Epithelial cell of esophagus (primary cell): ENCODE measurements at places on chromosomes 5 and 9.

DNA sequence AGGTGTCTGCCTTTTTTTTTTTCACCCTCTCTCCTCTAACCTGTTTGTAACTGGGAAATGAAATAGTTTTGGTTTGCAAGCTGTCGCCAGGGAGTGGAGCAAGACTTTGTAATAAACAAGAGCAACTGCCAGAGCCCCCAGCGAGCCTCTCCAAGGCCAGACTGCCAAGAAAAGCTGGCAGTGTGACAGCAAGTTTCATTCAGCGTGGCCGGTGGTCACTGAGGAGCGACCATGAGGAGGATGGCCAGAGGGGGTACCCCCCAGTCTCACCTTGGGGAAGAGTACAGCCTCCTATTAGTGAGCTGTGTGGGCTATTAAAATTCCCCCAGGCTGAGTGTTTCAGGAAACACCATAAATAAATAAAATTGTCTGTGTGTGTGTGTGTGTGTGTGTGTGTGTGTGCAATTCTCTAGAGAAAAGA is 49.9 kb downstream of the ZFAND5 start:
- DNase-seq, result no peak

GRCh38 chr5:160230686-160231527 is 1.6 kb downstream of the FABP6 start:
- peak; percentile 75 for DNase-seq

GRCh38 chr5:141838326-141839014 is 39.7 kb downstream of the PCDH1 start:
- no peak for DNase-seq

GRCh38 chr5:65704621-65705239 is 17.2 kb downstream of the SGTB start:
- DNase-seq, result no peak

- DNase-seq, result no peak
These were observed 244.5 kb downstream of the NR3C1 start for GRCh38 chr5:143159031-143159430.

DNA sequence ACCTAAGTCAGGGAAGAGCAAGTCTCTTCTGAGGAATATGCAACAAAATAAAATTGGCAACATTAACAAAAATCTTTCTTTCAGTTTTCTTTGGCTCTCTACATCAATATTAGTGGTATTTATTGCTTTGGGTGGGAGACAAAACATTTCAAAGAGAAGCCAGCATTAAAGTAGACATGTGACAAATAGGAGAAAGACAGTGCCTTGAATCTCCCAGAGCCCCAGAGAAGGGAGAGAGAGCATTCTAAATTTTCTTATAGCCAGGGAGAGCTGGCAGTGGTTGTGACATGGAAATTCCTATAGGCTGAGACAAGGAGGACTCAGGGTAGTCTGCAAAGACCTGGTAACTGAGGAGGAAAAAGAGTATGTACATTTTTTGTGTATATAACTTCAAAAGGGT is 79.4 kb upstream of the NREP start:
- DNase-seq, result peak; percentile 24

DNA sequence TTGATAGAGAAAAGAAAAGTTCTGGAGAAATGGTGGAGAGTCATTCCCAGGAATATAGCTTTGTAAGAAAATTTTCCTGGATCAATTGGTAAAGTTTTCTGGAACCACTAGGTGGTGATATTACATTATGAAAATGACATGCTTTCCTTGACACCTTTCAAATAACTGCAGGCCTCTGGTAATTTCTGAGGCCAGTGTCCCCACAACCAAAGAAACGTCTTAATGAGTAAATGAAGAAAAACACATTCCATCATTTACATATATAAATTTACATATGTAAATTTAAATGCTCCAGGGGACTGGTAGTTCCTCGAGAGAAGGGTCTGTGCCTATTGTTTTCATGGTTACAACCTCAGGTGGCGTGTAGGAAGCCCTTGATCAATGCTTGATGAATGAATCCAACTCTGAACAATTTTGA is 17.2 kb upstream of the RGS3 start:
- DNase-seq, result peak; percentile 55

DNA sequence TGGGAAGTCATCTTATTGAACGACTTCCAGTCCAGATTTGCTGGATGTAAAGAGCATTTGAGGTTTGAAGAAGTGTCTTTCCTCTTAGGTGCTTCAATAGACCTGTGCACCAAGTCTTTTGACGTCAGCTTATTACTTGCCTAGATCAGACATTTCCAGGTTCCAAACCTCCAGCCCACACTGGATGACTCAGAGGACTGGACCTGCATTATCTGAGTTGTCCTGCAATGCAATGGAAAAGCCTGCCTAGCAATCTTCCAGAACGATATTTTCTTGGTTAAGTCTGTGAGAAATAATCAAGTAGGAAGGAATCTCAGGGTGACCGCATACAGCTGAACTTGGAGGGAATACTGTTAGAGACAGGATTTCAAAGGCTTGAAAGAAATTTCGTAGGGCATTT is 147.2 kb upstream of the MOCS2 start:
- DNase-seq, result peak; percentile 86

DNA sequence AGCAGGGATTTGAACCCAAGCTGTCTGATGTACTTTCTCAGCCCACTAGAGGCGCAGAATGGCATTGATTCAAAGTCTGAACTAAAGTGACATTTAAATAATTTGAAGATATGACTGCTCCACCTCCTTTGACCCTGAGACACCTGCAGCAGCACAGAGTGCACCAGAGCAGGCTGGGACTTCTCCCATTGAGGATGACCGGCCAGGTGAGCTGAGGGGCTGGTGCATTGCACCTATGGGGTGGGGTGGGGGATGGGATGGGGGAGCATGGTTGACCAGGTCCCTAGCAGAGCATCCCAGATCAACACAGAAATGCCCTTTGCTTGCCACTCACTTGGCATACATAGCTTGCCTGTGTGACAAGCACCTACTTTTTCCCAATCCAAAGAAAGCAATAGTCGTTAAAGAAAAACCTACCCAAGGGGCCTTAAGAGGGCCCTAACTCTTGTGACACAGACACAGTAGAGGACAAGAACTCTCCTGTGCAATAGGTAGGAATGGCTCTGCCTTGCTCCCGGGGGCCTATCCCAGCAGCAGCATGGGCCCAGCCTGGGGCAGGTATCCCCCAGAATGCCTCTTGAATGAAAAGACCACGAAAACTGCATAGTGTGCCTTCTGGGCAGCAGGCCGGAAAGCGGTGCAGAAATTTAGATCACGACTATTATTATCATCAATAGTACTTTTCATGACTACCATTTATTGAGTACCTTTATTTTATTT is 6.5 kb downstream of the SH3PXD2B start:
- DNase-seq, result no peak

DNA sequence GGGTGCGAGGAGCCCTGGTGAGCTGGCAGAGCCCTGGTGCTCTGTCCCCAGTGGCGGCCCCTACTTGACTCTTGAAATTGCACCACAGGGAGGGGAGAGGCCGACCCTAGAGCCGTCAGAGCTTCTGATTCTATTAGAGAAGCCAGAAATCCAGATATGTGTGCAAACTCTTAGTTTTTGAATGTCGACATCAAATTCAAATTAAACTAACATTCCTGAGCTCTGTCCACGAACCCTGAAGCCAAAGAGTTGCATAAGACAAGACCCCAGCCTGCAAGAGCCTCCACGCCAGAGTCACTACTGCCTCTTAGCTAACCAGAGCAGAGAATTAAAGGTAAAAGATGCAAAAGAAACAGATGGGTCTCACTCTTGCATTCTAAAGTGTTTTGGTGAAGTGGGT is 29.8 kb upstream of the MSX2 start:
- DNase-seq, result no peak

DNA sequence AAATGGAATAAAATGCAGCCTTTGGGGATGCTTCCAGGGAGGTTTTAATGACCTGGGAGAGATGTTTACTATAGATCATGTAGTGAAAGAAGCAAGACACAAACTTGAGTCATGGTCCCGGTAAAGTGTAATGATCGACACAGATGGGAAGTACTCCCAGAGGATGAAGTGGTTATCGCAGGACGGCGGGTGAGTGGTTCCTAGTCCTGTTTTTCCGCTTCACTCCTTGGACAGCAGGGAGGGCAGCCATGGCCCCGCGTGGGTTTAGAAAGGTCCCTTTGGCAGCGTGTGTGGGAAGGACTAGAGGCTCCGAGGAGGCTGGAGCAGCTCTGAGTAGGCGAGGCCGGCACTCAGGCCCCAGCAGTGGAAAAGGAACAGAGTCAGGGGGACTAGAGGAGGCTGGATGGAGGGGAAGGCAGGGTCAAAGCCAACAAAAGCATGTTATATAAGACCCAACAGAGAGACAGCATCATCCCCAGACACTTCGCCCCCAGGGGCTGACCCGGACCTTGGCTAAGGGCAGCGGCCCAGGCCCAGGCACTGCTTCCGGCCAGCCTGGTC is 49.2 kb upstream of the STXBP1 start:
- peak; percentile 87 for DNase-seq

- peak; percentile 72 for DNase-seq
These were observed 18.8 kb downstream of the SMIM32 start for GRCh38 chr5:136174021-136174659.

DNA sequence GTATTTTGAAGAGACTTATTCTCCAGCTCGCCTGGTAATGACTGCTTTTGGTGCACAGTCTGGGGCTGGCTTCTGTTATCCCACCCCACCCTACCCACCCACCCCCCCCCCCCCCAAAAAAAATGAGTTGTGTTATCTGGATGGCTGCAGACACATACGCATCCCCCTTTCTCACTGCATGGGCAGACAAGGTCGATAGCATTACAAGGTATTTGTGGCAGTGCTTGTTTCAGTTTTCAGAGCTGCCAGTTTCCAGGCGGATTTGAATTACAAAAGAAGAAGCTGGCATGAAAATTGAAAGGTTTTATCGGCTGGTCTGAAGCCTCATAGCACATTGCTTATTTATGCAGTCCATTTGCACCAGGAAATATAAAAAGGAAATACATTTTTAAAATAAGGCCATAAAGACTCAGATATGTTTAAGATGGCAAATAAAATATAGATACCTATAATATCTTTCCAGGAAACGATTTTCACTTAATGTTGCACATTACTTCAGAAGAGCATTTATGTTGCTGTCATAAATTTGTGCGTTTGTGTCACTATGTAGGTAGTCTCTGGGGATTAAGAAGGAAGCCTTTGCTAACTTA is 85.1 kb upstream of the GRHPR start:
- DNase-seq, result no peak

- no peak for DNase-seq
These were observed 45.5 kb downstream of the ECPAS start for GRCh38 chr9:111438541-111439235.

- peak; percentile 30 for DNase-seq
These were observed 189.0 kb downstream of the PALM2AKAP2 start for GRCh38 chr9:109969011-109969410.

DNA sequence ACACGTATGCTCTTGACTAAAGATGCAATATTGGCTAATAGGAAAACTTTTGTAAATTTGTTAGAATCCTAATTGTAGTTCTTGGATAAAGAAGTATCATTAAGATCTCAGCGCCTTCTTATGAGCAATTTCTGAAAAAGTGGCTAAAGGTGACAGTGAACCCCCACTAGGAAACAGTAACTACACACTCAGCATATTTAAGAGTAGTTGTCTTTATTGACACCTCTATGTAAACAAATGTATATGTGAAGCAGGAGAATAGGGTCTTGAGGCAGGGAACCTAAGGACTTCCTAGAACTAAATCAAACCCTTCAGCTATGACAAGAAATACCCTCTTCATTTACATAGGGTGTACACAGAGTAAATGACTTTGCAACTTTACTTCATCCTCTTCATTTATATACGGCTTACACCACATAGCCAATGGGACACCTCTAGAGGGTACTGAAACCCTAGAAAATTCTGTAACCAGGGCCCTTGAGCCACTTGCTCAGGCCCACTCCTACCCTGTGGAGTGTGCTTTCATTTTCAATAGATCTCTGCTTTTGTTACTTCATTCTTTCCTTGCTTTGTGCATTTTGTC is 2.8 kb downstream of the NIPSNAP3A start:
- DNase-seq, result no peak

DNA sequence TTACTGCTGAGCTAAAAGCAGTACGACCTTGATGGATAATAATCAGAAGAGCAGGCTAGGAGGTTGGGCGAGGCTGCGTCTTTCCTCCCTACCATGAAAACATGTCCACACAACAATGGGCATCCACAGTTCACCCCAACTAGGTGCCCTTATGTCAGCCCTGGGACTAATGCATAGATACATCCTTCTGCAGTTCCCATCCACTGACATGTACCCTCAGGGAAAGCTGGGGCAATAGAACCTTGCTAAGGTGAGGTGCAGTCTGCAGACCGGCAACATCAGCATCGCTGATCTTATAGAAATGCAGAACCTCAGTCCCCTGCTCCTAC is 697 bp upstream of the PRUNE2 start:
- no peak for DNase-seq

GRCh38 chr9:87270848-87271234 is 226.8 kb upstream of the DAPK1 start:
- no peak for DNase-seq

DNA sequence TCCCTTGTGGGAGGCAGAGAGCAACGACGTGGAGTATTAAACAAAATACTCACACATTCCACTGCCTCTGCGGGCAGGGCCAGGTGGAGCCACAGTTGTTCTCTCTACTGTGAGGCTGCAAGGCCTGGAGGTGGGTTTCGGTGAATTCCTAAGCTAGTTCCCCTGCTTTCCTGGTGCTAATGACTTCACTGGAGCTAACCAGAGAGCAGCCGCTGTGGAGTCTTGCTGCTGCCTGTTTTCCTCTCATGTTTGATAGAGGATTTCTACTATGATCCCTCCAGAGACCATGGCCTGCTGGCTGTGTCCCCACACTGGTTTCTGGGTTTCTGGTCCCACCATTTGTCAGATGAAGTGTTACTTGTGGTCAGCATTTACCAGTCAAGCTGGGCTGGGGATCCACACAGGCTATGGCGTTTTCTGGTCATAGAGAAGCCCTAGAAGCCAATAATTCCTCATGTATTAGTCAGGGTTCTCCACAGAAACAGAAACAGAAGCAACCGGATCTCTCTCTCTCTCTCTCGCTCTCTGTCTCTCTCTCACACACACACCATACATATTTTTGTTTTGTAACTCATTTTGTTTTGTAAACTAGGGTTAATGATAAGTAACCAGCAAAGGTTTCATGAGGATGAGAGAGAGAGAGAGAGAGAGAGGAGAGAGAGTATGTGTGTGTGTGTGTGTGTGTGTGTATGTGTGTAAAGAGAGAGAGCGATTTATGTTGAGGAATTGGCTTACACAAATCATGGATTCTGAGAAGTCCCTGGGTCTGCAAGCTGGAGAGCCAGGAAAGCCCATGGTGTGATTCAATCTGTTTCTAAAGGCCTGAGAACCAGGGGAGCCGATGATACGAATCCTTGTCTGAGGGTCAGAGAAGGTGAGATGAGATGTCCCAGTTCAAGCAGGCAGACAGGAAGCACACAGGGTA is 403.0 kb downstream of the GADD45G start:
- peak; percentile 72 for DNase-seq

DNA sequence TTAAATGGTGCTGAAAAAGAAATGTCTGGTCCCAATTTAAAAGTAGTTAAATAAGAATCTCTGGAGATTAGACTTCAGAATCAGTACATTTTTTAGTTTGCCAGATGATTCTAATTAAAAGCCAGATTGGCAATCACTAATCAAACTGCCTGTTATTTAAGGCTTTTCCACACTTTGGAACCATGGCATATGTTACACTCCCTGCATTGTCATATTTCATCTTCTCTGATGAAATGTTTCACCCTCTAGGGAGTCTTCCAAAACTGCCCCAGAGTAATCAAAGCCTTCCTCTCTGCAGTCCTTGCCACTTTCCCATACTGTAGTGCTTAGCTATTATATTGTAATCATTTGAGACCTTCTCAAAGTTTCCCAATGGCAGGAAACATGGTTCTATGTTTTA is 17.5 kb upstream of the OR13C9 start:
- DNase-seq, result no peak

- peak; percentile 36 for DNase-seq
These were observed 39.6 kb downstream of the SFXN1 start for GRCh38 chr5:175517824-175518450.
